ENCODE measurements at places on chromosomes 7 and 10.

GRCh38 chr10:43479275-43479674, 42.4 kb downstream of the ZNF487 start:
- no peak for DNase-seq

- no peak for DNase-seq
These were observed 135.2 kb downstream of the ADCY1 start for GRCh38 chr7:45709168-45710042.

DNA sequence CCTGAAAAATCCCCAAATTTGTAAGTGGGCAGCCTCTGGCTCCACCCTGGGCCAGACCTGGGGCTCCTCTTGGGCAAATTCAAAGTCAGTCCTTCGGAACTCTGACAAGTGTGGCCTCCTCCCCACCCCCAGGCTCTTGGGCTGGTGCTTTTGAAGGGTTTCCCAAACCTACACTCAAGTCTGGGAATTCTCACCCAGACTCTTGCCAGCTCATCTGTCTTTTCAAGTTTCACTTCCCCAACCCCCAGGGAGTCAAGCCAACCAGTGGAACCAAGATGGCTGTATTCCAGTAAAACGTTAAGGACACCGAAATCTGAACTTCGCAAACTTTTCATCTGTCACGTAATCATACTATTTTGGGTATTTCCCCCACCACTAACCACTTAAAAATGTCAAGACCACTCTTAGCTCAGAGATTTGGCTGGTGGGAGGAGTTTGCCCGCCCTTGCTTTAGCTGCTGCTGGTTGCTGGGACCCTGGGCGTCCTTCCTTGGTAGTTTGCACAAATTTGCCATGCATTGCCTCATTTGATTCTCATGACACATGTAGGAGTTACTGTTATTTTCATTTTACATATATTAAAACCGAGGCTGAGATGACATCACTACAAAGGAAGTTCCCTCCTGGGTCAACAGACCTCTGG, 1.7 kb upstream of the MYO1G start:
- no peak for DNase-seq

- DNase-seq: peak; percentile 48
These were observed 105.2 kb upstream of the PPIF start for GRCh38 chr10:79241990-79242619.

- no peak for DNase-seq
These were observed 73.4 kb downstream of the CFAP46 start for GRCh38 chr10:132868995-132869394.

DNA sequence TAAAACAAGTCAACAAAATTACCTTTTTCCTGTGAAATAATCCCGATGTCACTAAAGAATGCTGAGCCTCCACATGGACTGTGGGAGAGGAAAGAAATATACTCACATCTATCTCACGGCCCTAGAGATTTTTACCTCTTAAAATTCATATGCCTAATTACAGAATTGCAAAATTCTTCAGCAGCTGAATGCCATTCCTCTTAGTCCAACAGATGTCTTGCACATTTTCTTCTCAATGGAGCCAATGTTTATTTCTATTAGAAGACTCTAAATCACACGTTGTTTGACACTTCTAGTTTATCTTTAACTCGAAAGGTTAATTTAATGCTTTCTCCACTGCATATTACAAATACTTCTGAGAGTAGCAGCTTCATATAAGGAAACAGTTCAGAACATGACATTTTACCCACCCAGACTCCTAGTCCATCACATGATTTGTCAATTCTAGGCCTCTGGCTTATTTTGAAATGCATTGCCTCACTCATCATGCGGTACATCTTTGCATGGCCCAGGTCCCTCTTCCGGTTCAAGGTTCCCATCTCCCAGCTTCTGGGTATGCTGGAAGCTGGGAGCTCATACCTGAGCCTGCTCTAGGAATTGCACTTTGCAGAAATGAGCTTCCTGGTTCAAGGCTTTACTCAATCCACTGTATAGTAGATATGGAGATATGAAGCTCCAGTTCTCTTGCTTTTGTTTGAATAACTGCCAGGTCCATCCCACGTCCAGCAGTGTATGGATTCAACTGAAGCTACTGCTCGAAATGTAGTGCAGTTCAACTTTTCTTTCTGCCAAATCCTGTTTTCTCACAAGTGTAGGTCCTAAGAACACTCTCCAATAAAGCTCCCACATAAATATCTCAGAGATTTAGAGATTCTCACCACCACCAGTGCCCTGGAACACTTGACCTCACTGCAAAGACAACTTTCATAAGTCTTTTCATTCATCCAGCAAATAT, 306.2 kb downstream of the GPR37 start:
- no peak for DNase-seq

GRCh38 chr10:120646738-120647456, 189.9 kb downstream of the PLPP4 start:
- no peak for DNase-seq

DNA sequence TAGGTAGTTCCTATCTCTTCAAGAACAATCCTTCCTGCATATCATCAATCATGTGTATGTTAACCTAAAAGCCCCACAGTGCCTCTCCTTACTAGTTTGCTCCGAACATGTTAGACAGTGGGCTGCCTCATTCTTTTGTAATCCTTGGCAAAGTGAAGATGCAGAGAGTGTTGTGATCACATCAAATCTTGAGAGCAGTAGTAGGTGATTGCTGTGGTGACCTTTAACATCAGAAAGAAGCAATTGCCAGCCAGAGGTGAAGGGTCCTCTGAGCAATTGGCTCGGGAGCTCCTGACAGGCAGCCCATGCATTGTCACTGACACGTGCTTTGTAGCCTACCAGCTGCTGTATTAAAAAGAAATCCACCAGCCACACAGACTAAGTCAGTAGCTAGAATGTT, 19.6 kb upstream of the GSTK1 start:
- DNase-seq: no peak

GRCh38 chr7:2299131-2299829, 15.0 kb downstream of the SNX8 start:
- peak; percentile 23 for DNase-seq

DNA sequence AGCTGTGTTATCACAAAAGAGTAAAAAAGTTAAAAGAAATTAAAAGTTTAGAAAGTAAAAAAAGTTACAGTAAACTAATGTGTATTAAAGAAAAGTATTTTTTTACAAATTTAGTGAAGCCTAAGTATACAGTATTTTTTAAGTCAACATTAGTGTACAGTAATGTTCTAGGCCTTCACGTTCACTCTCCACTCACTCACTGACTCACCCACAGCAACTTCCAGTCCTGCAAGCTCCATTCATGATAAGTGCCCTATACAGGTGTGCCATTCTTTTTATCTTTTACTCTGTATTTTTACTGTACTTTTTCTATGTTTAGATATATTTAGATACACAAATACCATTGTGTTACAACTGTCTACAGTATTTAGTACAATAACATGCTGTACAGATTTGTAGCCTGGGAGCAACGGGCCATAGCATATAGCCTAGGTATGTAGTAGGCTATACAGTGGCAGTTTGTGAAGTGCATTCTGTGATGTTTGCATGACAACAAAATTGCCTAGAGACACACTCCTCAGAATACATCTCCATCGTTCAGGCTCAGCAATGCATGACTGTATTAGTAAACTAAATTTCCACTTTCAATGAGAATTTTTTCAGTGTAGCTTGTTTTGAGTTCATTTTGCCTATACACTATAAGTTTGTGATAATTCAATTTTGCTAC, 539.9 kb upstream of the C7orf33 start:
- DNase-seq: no peak

- DNase-seq: no peak
These were observed 145.7 kb upstream of the SH2B2 start for GRCh38 chr7:102140952-102141370.

Data from stimulated activated CD4-positive, alpha-beta T cell treated with anti-CD3 and anti-CD28 coated beads, Interleukin-1b, Interleukin-23, amount 100 ng/mL, for 4 hours (primary cell).